ENCODE measurements at places on chromosomes 16 and 17.
A peak's percentile ranks its signal among the peaks of the same experiment; 100 is the strongest.

DNA sequence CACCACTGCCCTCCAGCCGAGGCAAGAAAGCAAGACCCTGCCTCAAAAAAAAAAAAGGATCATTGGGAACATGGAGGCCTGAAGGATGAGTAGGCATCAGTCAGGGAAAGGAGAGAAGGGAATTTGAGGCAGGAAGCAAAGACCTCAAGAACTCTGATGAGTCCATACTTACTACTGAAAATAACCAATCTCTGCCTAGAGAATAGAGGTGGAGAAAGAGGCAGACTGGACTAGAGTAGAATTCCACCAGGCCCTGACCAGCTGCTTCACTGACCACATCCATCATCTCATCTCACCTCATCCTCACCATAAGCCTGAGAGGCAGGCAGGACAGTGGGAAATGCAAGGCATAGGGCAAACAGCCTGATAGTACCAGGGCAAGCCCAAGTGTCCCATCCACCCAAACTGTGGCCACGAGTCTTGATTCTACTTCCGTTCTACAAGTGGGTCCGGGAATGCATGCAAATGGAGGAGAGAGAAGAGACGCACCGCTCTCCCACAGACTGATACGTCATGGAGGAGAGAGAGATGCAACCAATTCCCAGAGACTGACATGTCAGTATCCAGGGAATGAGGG is 17.1 kb downstream of the ANKRD11 start:
- DNase-seq = no peak

GRCh38 chr16:61547626-61548025 is 488.6 kb downstream of the CDH8 start:
- no peak for DNase-seq

DNA sequence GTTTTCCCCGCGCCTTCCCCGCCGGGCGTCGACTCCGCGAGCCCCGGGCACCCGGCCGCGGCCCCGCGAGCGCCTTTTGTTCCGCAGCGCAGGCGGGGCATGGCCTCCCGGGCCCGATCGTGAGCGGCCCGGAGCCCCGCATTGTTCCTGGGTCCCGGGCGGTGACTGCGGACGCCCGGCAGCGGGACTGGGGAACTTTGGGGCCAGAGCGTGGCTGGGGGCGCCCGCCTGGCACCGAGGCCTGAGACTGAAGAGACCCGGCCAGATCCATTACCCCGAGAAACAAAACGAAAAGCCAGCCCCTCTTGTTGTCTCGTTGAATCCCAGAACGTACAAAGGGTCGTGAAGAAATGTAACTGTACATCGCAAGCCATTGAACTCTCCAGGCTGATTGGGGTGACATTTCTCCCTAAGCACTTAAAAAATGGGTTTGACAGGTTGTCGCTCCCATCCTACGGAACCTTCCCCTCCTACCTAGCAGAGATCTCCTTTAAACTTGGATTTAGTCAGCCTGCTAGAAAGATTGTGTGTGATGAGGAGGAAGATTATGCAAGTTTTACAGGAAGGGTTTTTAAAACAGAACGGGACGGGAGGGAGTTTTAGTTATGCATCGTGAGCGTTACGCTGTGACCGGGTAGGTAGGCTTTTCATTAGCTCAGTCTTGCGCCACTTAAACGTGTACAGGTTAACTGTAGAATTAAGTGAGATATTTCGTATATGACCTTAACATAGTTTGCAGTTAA is 825 bp downstream of the METTL9 start:
- peak; percentile 16 for DNase-seq

DNA sequence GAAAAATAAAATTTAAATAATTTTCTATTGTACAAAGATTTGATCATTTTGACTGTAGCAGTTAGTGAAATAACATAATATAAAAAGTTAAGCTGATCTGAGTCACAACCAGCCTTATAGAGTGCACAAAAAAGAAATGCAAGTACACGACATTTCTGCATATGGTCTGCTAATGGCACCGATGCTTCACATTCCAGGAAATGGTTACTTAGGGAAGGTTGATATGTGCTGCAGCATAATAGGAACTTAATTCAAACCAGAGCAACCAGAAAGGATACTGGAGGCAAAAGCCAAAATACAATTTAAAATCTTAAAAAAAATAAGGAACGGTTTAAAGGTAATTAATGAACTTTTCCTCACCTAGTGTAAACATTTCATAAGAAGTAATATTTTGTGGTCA is 10.0 kb upstream of the CFDP1 start:
- no peak for DNase-seq

DNA sequence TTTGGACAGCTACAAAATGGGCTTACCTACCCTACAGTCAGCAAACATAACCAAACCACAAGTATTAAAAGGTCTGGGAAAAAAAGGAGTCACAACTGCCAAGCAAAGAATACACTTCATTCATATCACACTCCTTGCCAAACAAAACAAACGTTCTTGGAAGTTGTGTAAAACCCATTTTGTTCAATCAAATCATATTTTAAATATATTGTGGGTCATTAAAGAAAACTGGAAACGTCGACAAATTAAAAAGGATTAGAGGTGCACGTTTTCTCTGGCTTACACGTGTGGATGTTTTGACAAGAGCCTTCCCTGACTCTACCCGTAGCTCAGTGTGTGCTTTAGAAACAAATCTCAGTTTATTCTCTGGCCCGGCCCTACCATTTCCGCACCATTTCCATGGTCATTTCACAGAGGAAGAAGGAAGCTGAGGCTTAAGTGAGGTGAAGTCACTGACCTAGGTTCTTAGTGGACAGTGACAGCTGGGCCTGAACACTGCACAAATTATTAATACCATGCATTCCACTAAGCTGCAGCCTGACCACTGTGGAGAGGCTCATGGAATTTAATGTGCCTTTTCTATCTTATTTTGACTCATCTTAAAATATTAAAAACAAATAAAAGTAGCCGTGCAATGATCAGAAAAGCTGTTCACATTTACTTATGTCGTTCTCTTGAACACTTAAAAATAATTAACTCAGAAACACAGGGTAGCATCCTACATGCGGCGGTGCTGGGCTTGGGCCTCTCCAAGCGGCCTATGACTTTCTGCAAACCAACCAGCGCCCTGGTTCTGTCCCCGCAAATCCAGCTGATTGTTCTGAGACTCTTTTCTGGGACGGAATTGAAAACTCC is 968 bp downstream of the CEP112 start:
- no peak for DNase-seq

- no peak for DNase-seq
These were observed 206.6 kb downstream of the CDH8 start for GRCh38 chr16:61829631-61830030.

DNA sequence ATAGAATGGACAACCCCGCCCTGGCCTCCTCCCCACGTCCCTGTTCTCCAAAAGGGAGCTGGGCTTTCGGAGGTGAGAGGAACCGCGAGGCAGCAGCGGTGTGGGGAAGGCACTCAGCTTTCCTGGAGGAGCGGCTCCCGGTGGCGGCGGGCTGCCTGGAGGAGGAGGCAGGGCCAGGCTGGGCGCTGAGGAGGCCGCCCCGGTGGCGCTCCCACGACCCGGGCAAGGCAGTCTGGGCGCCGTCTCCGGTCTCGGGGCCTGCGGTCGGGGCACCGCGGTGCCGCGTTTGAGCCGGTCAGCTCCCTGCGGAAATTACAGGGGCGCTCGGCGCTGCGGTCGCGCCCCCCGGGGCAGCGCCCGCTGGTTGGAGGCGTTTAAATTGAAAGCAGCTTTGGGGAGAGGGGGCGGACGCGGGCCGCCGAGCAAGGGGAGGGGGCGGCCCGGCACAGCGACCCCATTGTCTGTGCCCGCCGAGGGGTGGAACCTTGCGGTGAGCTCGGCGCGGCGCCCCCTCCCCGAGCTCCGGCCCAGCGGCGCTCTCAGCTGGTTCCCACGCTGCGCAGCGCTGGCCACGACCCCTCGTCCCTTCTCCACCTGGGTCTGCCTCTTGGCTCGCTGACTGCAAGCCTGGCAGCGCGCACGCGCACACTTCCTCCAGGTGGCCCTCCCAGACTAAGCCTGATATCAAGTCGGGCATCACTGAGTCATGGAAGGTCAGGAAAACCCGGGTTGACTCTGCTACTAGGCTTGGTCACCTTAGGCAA is 58.7 kb upstream of the DLX4 start:
- peak; percentile 91 for DNase-seq

DNA sequence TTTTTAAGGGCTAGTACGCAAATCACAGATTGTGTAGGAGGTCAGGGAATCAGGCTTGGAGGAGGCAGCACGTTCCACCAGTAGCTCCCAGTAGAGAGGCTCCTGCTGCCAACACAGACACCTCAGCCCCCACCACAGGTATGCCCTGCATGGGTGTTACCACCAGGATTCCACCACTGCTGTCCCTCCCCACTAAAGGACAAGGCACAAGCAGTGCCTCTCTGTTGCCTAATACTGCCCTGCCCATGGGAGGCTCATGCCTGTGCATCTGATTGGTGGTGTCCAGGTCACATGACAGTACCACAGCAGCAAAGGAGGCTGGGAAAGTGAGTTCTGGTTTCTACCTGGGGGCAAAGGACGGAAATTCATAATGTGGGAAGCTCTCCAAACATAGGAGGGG is 33.6 kb upstream of the CACNG4 start:
- peak; percentile 45 for DNase-seq

DNA sequence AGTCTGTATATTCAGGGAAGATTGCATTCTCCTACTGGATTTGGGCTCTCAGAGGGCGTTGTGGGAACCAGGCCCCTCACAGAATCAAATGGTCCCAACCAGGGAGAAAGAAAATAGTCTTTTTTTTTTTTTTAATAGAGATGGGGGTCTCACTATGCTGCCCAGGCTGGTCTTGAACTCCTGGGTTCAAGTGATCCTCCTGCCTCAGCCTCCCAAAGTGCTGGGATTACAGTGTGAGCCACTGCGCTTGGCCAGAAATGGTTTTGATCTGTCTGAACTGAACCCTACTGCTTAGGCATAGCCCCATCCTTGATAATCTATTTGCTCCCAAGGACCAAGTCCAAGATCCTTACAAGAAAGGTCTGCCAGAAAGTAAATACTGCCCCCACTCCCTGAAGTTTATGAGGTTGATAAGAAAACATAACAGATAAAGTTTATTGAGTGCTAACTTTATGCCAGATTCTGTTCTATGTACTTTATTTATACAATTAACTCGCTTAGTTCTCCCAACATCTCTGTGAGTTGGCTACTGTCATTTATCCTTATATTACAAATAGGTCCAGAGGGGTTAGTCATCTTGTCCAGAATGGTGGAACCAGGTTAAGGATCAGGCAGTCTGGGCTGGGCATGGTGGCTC is 13.5 kb downstream of the G6PC1 start:
- no peak for DNase-seq

DNA sequence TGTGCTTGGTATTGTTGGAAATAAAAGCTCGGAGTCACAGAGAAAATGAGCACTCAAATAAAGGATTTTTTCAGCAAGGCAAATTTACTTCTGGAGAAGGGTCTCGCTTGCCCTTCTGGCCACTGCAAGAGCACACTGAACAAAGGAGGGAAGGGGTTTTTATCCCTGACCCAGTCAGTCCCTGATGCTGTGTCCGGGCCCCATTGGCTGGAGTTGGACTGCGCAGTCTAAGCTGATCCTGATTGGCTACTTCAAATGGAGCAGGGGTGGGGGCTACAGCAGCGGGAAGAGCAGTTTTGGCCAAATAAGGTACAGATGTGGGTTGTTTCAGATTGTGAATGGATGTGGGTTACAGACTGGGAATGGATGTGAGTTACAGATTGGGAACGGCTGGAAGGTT is 4.3 kb upstream of the NLRP1 start:
- no peak for DNase-seq

- DNase-seq = peak; percentile 90
These were observed 756 bp downstream of the TAX1BP3 start for GRCh38 chr17:3667366-3668278.

All from Calu3 (cell line).